NAMALWA (cell line): ENCODE measurements at places on chromosomes 3 and 15.

DNA sequence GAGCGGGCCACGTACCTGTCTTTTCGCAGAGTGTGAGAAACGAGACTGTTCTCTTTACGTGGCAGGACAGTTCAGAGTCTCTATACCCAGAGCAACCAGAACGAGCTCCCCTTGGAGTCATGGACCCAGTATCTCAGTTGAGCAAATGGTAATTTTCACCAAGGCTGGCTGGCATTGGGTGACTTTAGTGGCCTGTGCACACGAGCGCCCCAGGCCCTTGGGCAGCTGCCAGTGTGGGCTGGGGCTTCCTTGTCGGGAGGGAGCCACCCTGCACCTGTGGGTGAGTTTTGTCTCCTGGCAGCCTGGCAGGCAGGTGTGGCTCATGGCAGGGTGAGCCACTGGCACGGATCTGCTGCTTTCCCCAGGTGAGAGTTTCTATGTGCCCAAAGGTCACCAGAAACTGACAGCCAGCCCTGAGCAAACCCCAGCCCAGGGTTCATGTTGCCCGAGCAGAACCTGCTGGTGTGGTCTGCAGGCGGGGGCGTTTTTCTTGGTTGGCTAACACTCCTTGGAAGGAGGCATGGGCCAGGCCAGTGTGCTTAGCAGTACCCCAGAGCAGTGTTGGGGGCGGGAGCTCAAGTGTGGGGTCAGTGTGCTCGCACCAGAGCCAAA is 135.0 kb downstream of the TJP1 start:
- DNase-seq: no peak

DNA sequence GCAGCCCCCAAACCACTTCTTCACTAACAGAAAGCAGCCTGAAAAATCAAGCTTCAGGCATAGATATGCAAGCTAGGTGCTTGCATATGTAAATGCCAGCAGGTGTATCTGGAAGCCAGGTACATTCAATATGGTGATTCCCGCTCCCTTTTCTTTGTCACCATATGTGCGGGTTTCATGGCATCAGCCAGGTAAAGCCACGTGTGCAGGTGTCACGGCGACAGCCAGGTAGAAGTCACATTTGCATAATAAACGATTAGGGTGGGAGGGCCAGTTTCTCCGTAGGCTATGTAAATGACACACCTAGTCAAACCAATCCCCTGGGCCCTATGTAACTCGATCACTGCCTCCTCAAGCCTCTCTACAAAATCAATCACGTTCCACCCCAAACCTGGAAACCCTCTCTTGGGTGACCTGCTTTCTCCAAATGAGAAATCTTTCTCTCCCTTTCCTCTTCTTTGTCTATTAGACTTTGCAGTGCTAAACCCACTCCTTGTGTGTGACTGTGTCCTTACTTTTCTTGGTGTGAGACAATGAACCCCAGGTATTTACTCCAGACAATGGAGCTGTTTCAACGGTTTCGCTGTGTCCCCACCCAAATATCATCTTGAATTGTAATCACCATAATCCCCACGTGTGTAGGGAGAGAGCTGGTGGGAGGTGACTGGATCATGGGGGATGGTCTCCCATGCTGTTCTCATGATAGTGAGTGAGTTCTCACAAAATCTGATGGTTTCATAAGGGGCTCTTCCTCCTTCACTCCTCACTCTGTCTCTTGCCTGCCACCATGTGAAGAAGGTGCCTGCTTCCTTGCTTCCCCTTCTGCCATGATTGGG is 44.6 kb downstream of the ONECUT1 start:
- no peak for DNase-seq

DNA sequence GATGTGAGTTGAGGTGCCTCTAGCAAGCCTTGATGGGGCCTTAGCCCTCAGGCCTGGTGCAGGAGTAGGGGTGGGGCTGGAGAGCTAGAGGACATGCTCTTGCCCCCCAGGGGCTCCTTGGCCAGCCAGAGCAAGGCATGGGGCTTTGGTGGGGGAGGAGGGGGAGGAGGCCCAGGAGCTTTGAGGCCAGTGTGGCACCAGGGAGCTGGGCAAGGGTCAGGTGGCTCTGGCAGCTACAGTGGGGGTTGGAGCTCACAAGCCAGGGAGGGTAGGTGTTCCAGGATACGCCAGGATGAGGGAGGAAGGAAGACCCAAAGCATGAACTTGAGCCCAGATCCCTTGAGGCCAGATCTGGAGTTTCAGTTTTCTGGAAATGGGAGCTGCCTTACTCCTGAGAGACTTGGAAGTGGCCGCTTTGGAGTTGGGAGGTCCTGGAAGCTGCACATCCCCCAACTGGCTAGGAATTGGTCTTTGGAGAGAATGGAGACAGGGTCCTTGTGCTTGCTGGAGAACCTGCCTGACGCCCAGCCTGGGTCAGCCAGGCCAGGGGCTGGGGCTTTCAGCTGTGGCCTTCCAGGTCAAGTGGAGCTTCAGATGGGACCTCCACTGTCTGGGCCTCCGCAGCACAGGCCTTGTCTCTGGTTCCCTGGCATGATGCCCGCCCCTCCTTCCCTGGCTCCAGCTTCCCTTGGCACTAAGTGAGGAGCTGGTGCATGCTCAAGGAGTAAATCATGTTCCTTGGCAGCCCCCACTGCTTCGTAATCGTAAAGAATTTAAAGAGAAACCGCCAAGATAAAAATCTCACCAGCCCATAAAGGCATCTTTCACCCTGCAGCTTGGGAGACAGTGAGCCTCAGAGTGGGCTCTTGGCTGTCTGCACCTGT is 8.7 kb downstream of the SEMA3F start:
- DNase-seq: no peak

GRCh38 chr15:79257454-79257853 is 25.1 kb upstream of the ANKRD34C start:
- peak; percentile 11 for DNase-seq

GRCh38 chr3:129310111-129311011 is 31.7 kb downstream of the HMCES start:
- DNase-seq: no peak

- no peak for DNase-seq
Measured at GRCh38 chr3:63814237-63814636, 4.9 kb upstream of the C3orf49 start.

DNA sequence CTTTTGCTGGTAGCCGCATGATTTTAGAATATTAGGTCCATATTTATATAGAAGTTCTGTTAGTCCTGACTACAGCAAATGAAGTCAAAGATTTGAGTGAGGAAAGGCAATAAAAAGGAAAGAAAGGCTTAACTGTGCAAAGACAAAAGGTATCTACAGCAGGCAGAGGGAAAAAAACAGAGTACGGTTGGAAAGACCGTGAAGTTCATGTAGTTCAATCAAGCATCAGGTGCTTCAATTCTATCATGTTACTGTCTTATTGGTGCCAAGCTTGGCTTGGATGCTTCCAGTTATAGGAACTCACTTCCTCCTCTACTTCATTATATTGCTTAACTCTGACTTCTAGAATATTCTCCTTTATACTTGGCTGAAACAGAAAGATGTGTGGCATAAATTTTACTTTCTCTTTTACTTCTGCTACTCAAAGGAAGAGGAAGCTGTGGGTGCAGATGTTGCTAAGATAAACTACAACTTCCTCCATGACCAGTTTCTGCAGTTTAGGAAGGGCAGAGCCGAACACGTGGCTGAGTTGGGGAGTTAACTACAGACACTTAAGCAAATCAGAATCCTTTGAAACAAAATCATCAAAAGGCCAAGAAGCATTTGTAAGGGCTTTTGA is 72.6 kb upstream of the ZBED2 start:
- peak; percentile 93 for DNase-seq

- peak; percentile 85 for DNase-seq
Measured at GRCh38 chr15:65336493-65337435, 32.3 kb downstream of the RNU5B-1 start.

DNA sequence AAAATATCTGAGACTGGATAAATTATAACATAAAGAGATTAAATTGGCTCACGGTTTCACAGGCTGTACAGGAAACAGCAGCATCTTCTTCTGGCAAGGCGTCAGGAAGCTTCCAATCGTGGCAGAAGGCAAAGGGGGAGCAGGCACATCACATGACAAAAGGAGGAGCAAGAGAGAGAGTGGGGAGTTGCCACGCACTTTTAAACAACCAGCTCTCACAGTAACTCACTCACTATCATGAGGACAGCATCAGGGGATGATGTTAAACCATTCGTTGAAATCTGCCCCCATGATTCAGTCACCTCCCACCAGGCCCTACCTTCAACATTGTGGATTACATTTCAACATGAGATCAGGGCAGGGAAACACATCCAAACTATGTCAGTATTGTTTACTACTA is 114.5 kb upstream of the SPATA16 start:
- no peak for DNase-seq

DNA sequence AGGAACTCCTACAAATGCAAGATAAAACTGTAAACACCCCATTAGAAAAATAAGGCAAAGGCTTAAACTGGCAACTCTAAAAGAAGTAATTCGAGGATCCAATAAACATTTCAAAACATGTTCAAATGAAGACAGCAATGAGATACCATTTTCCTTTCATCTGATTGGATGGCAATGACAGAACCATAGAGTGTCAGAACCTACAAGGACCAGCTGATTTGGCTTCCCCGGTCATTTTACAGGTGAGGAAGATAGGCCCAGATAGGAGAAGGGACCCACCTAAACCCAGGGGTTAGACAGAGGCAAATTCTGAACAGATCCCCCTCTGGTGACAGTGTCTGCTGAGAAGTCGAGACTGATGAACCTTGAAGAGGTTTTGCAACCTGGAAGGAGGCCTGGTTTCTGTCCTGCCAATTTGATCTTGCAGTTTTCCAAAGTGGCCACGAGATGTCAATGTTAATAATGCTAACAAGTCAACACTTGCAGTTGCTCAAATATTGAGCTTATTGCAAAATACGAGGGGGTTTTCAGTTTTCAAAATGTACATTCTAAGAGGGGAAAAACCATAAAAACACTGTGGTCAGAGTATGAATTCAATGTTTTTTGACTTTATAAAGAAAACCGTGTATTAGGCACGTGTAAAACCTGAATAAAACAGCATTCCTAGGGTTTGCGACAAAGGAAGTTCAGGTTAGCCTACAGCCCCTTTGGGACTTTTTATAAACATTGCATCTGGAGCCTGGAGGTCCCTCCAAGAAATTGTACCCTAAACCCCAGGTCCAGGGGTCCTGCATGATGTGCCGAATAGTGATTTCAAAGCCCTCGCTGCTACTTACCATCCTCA is 21.5 kb downstream of the CFAP161 start:
- peak; percentile 76 for DNase-seq

DNA sequence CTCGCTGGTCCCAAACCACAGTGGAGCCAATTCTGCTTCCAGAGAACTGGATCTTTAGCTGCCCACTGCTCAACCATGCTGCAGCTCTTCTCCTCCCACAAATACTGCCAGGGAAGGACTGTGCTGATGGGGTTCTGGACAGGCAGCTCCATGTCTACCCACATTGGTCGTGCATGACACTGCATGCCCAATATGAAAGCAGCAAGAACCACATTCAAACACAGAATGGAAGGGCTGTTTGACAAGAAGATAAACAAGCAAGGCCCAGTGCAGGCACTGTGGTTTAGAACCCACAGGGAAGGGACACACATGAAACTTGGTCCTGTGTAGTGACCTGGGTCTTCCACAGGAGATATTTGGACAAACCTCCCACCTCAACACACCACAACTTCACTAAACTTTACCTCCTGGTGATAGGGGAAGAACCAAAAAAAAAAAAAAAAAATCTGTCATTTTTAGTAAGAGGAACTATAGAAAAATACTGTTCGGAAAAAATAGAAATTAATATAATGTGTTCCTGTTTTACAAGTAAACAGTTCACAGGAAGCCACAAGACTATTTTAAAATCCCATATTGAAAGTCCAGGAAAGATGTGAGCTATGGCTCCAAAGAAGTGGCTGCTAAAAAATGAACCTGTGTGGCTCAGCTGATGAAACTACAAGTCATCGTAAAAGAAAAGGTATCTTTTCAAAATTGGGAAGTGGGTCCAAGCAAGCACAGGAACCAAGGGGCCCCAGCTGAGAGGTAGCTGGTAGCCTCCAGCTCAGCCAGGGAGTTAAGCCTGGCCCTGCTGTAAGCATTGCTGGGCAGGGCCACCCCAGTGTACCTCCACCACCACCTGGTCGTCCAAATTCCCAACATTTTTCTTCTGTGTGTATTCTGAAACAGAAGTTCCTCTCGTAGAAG is 77.7 kb upstream of the ACAN start:
- peak; percentile 9 for DNase-seq

DNA sequence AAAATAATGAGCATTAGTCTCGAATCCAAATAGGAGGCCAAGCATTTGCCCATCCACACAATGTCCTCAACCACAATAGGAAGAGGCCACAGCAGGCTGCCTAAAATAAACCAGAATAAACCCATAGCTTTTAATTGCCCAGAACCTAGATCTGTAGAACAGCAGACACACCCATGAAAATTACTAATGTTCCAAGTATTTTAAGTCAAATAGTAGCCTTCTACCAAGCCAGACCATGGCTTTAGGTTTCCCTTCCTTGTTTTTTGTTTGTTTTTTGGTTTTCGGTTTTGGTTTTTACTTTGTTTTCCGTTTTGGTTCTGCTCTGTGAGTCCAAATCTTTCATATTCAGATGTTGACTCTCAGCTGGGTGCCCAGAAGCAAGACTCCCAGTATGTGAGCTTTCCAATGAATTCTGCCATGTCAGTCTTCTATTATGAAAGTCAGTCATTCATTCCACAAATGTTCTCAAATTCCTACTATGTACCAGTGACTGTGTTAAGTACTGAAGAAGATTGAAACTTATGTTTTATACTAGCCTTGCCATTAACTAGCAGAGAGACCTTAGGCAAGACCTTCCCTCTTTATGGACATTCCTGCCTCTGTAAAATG is 57.8 kb upstream of the BOC start:
- DNase-seq: no peak

GRCh38 chr3:24197809-24198208 is 252.7 kb downstream of the NR1D2 start:
- DNase-seq: no peak

DNA sequence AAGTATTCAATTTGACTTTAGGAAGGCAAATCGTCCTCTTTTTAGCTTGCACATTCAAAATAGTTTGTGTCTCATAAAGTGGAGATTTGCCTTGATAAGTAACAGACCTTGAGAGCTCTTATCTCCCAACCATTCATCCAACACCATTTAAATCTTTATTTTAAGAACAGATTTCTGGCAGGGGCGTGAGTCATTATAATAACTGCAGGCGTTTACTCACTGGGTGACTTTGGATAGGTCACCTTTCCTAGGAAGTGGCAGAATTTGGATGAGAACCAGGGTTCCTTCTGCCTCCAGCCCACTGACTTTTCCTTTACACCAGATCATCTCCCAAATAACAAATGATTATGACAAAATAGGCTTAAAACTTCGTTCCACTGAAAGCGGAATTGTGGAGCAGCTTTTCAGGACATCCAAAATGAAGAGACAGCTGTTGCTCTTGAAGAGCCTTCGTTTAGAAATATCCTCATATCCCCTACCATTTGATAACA is 5.0 kb downstream of the LMCD1 start:
- no peak for DNase-seq

GRCh38 chr3:59426821-59427565 is 377.2 kb upstream of the CFAP20DC start:
- DNase-seq: no peak

DNA sequence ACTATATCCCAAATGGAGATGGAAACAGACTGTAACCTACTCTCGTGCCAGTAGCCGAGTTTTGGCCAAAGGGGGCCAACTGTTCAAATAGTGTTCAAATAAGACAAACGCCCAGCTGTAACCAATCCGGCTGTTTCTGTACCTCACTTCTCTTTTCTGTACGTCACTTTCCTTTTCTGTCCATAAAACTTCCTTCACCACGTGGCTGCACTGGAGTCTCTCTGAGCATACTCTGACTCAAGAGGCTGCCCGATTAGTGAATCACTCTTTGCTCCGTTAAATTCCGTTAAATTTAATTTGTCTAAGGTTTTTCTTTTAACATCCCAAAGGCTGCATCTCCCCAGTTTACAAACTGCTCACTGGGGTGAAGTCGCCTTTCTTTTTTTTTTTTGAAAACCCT is 219.2 kb upstream of the P2RY1 start:
- DNase-seq: no peak
